ENCODE measurements at places on chromosomes 6 and 20.
A peak's percentile ranks its signal among the peaks of the same experiment; 100 is the strongest.

DNA sequence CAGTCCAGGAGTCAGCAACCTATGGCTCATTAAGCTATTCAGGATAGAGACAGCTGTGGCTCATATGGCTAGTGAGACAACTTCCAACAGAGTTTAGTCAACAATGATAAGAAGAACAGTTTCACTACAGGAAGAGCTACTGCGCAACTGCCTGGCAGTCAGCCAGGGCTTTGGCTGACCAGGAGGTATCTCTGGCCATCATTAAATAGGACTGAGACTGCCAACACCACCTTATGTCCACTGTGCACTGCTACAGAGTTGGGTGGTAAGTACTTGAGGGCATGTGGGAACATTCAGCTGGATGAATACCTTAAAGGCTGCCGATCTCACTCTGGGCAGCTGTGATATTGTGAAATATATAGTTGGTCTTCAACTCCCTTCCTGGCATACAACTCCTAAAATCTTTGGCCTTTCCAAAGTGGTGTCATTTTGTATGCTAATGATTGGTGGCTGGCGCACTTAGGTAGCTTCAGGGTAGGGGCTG lies 52.2 kb upstream of the FAM83C start:
- no peak for DNase-seq

- no peak for DNase-seq
These were observed 69.5 kb downstream of the CYP39A1 start for GRCh38 chr6:46583081-46583480.

GRCh38 chr6:26493258-26493657 lies 6.8 kb upstream of the BTN1A1 start:
- DNase-seq: no peak

GRCh38 chr6:22343864-22344263 lies 47.0 kb upstream of the PRL start:
- no peak for DNase-seq

- DNase-seq: no peak
These were observed 72.0 kb downstream of the TIAM2 start for GRCh38 chr6:155066921-155067680.

DNA sequence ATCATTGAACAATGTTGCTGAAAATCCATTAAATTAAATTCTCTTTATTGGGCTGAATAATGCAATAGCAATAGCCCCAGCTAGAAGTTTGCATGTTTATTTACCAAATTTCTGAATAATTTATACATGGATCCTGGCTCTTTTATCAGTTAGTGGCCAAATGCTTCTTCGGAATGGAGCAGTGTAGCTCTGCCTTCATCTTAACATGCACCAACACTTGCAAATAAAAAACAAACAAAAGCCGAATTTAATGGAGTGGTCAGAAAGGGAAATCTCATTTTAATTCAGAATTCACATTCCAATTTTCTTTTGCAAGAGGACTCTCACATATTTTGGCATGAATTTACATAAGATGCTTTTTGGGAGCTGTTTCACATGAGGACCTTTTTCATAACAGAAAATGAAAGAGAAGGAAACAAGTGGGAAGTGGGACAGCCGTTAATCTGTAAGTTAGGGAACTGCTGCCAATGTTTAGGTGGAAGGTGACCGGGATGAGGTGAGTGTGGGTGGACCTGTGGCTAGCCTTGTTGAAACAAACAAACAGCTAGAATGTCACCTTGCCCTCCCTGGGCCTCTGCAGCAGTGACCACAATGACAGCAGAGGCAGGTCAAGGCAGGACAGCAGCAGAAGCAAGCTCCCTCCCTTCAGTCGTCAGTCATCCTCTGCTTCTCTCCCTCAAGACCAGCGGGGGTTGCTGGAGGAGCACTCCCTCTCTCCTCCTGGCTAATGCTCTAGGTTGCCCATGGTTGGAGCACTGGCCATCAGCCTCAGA lies 73.2 kb downstream of the INSM1 start:
- DNase-seq: no peak

- no peak for DNase-seq
These were observed 189.4 kb upstream of the RREB1 start for GRCh38 chr6:6918216-6918983.

GRCh38 chr6:36818756-36819155 lies 20.5 kb downstream of the CPNE5 start:
- no peak for DNase-seq

DNA sequence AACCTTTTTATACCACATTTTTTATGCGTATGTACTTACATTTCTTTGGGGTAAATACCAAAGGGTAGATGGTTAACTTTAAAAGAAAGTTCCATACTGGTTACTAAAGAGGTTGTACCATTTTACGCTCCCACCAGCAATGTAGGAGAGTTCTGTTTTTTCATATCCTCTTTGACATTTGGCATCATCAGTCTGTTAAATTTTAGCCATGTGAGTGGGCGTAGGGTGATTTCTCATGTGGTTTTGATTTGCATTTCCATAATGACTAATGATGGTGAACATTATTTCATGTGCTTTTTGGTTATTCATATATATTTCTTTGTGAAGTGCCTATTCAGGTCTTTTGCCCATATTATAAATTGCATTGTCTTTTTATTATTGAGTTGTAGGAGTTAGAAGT lies 194.2 kb downstream of the PRL start:
- DNase-seq: no peak

GRCh38 chr6:139380611-139381010 lies 6.2 kb upstream of the CITED2 start:
- no peak for DNase-seq

DNA sequence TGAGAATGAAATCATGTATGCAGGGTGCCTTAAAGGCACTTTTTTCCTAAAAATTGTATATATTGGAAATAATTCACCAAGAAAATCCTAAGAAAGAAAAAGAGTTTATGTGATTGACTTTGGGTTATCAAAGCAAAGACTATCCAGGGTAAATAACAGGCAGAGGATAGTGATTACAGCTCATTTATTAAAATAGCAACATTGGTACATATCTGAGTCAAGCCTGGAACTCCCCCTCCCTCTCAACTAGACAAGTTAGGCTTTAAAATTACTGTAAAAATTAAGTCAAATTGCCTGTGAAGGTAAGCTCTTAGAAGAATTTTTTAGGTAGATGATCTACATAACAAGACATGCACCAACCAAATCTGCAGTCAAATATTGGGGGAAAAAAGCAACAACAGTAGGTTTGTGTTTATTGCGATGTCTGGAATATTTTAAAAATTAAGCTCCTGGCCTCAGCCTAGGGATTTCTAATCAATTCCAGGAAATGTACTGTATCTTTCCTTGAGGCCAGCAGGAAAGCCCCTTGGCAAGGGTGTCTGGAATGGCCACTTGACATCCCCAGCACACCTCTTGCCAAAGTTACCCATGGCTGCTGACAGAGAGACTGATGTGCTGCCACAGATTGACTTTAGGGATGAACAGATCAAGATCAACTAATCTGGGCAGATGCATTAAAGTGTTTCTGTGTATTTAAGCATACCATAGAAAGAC lies 31.2 kb upstream of the HBS1L start:
- no peak for DNase-seq

DNA sequence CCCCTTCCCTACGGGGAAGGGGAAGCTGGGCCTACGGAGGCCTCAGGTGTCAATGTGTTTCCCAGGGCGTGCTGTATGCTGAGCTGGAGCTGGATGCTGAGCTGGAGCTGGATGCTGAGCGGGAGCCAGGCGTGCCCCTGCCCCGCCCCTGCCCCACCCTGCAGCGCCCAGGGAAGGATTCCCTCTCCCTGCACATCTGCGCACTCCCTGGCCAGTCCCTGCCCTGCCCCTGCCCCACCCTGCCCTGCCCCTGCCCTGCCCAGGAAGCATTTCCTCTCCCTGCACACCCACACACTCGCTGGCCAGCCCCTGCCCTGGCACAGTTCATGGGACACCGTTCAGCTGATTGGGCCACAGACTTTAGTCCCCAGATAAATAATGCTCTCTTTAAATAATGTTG lies 196.8 kb downstream of the SMOC2 start:
- DNase-seq: no peak

DNA sequence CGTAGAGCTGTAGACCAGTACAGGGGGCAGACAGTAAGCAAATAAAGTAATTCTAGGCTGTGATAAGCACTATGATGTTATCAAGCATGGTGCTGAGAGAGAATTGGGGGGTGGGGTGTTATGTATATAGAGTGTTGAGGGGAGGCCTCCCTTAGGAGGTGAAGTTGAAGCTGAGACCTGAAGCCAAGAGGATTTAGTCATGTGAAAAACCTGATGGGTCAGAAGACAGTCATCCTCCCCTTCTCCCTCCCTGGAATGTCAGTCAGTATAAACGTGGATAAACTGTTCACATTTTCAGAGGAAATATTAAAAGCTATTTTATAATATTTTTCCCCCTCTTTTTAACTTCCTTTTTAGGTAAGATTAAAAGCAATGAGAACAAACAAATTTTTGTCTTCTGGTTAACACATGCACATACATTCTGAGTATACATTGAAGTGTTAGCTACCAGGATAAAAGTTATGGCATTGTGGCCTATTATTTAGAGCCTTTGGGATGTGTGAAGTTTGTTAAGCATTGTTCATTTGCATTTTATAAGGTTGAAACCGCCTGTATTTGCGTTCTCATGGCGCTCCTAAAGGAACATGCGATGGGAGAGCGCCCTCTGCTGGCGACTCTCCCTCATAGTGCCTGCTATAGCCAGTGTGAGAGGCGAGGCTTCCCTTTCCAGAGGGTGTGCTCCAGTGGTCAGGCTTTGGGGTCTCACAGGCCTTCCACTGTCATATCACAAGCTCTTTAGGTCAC lies 35.4 kb upstream of the MAPK13 start:
- peak; percentile 74 for DNase-seq

GRCh38 chr6:22473991-22474682 lies 95.2 kb upstream of the HDGFL1 start:
- no peak for DNase-seq

DNA sequence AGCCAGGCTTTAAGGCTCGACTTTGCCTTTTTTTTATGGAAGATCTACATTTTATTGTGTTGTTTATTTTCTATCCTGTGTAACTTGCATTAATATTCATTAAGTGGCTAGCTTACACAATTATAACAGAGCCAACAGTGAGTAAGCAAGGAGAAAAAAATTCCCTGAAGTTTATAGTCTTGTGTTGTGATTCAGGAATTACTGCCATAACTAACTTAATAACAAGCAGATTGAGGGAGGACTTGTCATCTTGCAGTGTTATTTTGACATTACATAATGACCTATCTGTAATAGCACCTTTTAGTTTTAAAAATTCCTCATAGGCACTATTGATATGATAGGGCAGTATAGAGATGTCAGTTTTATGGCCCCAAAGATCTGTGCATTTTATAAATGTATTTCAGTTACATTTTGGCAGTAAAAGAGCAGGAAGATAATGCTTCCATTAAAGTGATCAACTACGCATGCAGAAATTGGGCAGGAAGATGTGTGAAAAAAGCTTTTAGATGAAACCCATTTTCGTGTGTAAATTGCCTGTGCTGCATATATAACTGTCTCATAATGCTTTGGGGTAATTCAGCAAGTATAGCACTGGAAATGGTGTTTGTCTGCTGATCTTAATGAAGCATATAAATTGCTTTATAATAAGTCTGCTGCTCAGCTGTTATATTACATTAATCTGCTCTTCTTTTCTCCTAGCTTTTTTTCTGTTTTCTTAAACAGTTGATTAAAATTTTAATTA lies 123.0 kb downstream of the SMAP1 start:
- no peak for DNase-seq

- DNase-seq: no peak
These were observed 176.2 kb upstream of the SASH1 start for GRCh38 chr6:148166339-148166968.

DNA sequence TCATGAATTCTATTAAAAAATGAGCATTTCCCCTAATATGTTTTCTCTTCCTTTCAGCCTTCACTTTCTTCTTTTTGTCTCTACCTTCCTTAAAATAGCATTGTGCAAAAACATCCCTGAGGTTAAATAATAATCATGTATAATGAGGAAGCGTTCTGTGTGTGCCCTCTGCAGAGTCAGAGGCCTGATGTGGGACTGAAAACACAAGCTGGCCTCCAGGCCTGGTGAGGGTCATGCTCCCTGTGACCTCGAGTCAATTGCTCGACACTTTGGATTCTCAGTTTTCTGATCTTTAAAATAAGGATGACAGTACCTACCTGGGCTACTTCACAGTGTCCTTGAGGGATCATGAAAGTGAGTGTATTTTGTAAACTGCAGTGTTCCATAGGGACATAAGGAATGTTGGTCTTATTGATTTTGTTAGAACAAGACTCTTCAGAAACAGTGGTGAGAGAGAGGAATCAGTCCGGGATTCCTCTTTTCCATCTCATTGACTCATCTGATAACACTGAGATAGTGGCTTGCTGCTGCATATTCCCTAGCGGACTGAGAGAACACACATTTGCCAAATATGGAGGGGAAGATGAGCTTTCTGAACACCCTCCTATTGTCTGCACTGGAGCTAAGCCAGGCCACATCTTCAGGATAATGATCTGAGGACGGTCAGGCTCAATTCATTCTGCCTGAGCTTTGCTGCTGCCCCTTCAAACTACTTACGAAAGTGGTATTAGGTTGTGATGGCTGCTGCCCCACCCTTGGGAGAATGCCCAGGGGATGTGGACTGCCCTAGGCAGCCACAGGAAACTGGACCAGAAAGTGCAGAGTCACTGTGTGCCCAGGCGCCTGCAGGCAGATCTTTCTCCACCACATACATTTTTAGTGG lies 39.6 kb upstream of the PDE7B start:
- no peak for DNase-seq

GRCh38 chr20:14568701-14569100 lies 231.3 kb upstream of the FLRT3 start:
- no peak for DNase-seq

DNA sequence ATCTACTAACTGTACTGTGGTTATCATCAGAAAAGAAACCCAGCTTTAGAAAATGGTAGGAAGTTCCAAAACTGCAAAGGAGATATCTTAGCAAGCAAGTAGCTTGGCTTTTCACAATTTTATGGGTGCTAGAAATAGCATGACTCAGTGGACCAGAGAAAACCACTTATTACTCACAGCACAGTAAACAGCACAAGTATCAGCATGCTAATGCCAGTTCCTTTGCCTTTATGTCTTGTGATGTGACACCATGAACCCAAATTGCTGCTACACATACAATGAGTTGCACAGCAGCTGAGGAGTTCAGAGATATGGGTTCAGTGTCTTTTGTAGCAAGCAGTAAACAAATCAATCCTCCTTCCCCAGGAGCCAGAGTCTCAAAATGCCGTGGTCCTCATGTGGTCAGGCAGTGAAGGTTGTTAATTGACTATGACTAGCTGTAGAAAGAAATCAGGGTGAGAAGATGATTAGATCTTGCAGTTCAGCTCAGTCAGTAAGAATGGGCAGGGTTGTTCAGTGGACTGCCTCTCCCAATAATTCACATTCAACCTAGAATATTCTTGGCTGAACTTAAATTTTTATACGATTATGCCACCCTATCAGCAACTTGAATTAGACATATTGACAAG lies 73.3 kb downstream of the OPRM1 start:
- DNase-seq: no peak

GRCh38 chr6:37059344-37060194 lies 54.1 kb downstream of the FGD2 start:
- DNase-seq: no peak

DNA sequence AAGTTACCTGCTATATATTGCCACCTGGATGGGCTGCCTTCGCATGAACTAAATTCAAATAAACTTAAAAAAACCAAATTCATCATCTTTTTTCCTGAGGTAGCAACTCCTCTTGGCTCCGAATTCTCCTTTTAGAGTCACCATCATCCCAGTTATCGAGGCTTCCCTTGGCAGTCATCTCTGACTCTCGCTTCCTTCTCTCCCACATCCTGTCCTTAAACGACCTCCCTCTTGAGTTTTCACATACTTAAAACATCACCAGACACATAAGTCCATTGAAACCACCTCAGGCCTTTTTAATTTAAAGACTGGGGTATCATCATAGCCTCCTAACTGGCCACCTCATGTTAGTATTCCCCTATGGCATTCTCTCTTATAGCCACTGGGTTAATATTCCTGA lies 296.1 kb upstream of the FLRT3 start:
- no peak for DNase-seq

- DNase-seq: no peak
These were observed 163.7 kb downstream of the RALGAPA2 start for GRCh38 chr20:20548527-20549266.
